ENCODE measurements at places on chromosomes 2 and 18.

DNA sequence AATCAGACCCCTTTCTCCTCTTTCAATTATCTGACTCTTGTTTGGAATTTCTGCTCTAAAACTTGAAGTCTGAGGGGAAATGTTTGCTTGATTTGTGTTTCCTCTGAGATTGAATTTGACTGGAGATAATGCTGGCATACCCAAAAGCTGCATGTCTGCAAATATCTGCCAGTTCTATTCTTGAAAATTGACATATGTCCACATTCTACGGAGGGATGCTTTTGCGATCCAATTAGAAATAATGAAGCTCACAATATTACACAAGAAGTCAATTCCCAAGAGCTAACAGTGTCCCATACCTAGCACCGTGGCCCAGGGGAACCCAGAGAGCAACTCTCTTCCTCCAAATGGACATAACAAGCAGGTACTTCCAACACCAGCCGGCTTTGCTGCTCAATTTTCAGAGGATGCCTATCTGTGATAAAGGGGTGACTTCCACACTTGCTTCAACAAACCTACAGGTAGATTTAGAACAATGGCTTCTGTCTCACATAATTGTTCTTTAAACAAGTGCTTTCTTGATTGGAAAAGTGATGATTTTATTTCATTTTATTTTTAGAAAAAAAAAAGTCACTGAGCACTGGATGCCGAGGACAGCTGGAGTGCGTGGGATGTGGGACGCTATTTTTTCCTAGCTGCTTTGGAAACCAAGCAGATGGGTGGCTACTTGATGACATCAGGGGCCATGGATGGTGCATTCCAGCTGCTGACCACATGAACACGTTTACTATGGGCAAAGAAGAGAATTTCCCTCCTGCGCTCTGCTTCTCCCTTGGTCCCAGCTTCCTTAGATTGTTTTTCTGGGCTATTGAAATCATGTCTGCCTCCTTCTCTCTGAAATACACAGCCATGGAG is 488.9 kb downstream of the RNF144A start:
- DNase-seq = no peak

DNA sequence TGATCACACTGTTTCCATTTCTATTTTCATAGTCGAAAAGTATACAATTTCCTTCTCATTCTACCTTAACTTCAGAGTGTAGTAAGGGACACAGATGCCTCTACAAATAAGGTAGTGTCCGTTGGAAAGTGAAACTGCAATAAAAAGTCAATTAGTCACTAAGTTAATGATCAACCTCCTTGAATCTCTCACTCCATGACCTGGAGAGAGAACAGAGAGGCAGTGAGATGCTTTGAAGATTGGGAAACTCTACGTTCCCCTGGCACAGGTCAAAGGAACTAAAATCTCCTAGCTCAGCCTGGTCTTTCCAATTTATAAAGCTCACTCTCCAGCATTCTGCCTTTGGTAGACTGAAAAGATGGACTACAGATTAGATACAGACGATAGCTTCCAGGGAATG is 153.8 kb upstream of the ACAA2 start:
- no peak for DNase-seq

DNA sequence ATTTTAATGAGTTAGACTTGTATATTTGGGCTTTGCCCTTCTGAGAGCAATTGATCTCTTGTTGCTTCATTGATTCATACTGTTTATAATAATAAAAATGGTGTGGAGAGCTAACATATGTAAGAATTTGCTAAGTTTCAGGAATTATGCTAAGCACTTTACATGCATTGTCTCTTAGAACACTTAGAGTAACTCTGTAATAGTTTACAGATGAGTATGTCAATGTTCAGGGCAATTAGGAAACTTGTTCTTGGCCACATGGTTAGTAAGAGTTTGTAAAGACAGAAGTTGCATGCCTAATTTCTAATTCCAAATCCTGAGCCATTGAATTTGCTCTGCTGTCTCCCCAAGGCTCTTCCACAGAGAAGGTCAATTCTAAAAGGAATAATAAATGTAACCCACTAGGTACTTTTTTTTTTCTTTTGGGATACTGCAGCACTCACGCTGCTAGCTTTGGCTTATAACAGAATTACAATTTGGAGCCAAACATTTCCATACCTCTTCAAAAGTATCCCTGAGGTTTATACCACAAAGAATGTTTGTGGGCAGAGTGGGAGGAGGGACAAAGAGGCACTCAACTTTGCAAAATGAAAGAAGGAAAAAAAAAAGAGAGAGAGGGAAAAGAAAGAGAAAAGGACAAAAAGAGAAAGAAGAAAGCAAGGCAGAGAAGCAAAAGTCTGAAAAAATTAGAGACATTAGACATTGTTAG is 232.4 kb downstream of the CALCRL start:
- DNase-seq = no peak

- DNase-seq = no peak
Measured at GRCh38 chr2:88503771-88504170, 51.3 kb upstream of the FOXI3 start.

- DNase-seq = no peak
Measured at GRCh38 chr18:47381975-47382570, 130.6 kb upstream of the SKOR2 start.
